ENCODE measurements at places on chromosomes 4 and X.
A peak's percentile ranks its signal among the peaks of the same experiment; 100 is the strongest.

- DNase-seq, result no peak
Observed at GRCh38 chr4:55397126-55397436, 1.3 kb downstream of the TMEM165 start.

GRCh38 chr4:142940425-142941330, 94.6 kb upstream of the INPP4B start:
- DNase-seq, result no peak

DNA sequence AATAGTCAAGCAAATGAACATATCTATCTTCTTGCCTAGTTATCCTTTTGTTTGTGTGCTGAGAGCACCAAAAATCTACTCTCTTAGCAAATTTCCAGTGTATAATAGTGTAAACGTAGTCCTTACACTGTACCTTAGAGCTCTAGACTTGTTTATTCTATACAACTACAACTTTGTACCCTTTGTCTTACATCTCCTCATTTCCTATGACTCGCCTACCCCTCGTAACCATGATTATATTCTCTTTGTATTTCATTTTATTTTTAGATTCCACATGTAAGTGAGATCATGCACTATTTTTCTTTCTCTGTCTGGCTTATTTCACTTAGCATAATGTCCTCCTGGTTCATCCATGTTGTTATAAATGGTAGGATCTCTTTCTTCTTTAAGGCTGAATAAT, 37.6 kb downstream of the MAGEB5 start:
- DNase-seq, result no peak

DNA sequence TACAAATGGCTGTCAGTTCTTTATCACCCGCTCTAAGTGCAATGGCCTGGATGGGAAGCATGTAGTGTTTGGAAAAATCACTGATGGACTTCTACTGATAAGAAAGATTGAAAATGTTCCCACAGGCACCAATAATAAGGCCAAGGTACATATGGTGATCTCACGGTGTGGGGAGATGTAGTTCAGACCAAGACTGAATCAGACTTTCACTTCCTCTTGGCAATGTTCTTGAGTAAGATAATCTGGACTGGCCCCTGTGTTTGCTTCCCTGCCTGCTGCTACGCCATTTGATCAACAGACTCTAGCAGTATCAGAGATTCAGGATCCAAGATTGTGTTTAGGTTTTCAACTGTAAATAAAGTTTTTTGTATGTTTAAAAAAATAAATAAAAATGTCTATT, 682.2 kb upstream of the AMOT start:
- peak; percentile 78 for DNase-seq

DNA sequence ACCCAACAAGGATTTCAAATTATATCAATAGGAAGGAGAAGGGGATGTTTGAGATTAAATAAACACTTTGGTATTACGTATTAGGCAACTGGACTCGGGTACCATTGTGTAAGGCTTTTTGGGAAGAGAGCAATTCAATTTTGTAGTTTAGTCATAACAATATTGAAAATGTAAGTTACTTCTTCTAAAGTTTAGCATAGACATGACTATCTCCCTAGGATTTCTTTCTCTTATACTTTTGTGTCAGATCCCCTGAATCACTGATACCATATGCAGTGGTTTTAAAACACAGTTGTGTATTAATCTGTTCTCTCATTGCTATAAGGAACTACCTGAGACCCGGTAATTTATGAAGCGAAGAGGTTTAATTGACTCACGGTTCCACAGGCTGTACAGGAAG, 123.8 kb upstream of the FAM9C start:
- no peak for DNase-seq

DNA sequence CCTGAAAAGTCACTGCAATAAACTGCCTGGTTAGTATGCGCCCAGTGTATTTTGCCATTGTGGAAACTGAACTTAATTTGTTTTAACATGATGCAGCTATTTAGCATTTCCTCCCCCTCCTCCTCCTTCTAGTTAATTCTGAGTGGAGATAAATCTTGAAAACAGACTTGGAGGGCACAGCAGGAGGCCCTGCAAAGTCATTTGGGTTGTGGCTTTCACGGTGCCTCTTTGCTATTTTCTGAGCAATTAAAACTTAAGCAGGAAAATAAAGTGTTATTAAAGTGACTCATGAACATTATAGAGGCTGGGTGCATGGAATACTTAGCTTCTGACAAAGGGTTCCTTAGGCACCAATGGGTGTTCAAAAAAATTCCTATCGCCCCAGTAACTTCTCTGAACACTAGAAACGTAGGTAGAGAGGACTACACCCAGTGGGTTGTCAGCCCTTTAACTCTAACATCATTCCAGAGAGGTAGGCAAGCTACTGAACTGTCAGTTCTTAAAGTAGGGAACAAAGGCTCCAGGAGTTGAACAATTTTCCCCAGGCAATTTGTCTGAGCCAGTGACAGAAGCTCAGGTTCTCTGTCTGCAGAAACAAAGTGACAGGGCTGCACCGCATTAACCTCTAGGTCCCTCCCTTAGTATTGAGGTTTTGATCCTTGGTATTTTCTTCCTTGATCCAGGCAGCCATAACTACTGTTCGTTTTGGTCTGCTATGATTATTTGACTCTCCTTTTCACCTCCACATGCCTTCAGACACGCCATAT, 158.3 kb upstream of the KIT start:
- no peak for DNase-seq

DNA sequence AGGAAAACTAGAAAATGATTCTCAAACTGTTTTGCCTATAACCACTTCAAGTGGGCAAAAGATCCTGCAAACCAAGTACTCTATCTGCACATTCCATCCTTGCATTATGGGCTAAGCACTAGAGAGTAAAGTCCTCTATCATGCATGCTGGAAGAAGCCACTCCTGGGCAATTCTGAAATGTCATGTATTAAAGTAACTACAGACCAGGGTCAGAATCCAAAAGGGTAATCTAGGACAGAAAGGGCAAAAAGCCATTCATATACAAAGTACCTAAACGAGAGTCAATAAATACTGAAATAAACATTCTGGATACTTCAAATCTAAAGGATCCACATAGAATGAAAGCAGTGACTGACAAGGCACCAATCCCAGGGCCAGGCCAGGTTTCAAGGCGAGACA, 1.0 kb downstream of the SNX12 start:
- no peak for DNase-seq

- no peak for DNase-seq
Observed at GRCh38 chr4:169207436-169208089, 63.2 kb downstream of the SH3RF1 start.

DNA sequence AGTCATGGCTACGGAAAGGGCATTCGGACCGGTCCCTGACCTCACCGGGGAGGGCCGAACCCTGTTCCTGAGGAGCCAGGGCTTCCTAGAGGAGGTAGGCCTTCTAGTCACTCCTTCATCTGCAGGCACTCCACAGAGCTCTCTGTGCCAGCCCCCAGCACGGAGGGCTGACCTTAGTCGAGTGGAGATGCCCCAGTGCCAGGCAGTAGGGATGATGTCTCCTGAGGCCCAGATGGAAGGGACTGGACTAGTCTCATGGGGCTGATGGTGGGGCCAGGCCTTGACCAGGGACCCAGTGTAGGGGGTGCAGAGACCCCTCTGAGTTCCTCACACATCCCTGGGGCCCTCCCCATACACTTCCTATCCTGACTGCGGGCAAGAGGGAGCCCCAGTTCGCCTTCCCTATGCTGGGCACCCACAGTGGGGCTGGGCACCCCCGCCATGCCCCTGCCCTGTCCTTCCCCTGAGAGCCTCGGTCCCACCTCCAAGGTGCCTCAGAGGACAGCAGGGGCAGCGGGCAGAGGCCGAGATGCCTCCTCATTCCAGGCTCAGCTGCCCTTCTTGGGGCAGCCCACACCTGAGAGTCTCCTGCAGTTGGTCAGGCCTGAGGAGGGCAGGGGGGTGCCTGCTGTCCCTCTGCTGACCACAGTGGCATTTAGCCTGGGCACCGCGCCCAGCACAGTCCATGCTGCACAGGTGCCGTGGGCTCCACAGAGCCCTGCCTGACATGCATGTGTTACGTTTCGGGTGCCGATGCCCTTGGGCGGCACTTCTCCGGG, 1.4 kb upstream of the MSANTD1 start:
- no peak for DNase-seq

- DNase-seq, result peak; percentile 55
Observed at GRCh38 chr4:26330186-26330787, 9.5 kb downstream of the RBPJ start.

DNA sequence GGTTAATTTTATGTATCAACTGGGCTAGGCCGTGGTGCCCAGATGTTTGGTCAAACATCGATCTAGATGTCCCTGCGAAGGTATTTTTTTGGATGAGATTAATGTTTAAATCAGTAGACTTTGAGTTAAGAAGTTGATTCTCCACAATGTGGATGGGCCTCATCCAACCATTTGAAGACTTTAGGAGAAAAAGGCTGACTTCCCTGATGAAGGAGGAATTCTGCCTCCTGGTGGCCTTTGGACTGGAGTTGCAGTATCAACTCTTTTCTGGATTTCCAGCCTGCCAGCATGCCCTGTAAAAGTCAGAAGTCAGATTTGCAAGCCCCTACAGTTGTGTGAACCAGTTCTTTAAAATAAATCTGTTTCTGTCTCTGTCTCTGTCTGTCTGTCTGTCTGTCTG, 91.4 kb downstream of the STK32B start:
- no peak for DNase-seq

DNA sequence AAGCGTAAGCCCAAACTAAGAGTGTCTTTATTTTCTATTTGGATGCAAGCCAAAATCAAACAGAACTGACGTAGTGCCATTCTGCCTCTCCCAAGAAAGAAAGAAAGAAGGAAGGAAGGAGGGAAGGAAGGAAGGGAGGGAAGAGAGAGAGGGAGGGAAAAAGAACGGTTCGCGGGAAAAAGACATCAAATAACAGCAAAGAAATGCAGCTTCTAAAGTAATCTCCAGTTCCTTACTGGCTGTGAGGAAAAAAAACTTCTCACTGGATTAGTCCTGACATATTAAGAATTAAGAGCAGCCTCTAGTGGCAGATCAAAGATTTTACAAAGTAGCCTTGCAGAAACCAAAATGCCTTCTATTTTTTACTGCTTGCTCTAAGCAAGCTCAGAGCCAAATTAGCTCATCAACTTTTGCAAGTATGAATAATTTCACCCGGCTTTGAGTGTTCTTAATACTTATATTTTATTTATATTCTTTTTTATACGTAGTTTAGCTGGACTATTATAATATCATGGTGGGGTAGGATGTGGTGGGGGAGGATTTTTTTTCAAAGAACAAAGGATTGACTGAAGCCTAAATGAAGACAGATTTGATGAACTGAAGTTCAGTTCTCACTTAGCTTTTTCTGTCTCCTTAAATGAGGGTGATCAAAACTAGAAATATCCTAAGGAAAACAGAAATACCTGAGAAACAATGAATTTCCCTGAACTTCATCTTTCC, 36.6 kb downstream of the PITX2 start:
- DNase-seq, result no peak

- no peak for DNase-seq
Observed at GRCh38 chr4:116638592-116638991, 446.8 kb downstream of the TRAM1L1 start.

DNA sequence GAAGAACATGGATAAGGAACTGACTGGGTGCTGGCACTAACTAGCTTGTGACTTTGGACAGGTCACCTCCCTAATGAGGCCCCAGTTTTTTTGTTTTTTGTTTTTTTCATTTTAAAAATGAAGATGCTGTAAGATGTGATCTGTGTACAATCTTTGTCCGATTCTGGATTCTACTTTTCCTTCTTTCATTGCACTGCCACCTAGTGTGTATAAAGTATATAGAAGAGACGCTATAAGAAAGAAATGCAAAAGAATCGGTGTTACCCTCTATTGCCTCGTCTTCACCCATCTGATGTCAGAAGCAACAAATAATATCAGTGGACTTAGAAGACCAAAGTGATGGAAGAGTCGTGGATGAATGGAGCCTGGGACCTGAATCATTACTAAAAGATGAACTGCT, 58.6 kb upstream of the P2RY10 start:
- no peak for DNase-seq

DNA sequence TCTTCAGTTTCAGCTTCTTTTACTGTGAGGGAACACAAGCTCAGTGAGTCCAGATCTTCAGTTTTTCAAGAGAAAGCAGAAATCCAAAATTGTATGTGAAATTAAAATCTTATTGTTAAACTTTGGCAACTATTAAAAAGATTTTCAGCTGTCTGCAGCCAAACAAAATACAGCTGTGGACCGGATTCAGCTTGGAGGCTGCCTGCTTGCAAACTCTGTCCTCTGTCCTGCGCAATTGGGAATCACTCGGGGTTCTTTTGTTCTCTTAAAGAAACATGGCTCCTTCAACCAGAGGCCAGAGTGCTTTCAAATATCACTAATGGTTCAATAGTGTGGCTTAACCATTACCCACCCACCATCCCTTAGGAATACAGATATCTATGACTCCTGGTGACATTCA, 201.2 kb downstream of the CHIC2 start:
- DNase-seq, result no peak

DNA sequence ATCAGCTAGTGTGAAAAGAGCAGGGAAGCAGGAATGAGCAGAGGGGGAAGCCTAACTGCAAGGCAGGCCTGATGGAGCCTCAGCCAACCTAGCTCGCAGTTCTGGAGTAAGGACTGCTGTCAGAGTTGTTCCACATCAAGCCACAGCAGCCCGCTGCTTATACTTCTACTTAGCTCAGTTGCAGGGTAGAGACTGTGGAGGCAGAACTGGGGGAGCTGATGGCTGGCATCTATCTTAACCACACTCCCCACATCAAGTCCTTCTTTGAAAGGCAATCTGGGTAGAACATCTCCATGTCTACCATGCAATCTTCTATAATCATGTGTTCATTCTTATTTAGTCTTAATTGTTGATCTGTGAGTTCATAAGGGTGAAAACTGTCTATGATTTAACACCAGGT, 46.1 kb downstream of the DDX60 start:
- no peak for DNase-seq

GRCh38 chr4:4610672-4611071, 68.8 kb upstream of the STX18 start:
- no peak for DNase-seq

GRCh38 chr4:135123632-135124031, 922.0 kb upstream of the PABPC4L start:
- no peak for DNase-seq

DNA sequence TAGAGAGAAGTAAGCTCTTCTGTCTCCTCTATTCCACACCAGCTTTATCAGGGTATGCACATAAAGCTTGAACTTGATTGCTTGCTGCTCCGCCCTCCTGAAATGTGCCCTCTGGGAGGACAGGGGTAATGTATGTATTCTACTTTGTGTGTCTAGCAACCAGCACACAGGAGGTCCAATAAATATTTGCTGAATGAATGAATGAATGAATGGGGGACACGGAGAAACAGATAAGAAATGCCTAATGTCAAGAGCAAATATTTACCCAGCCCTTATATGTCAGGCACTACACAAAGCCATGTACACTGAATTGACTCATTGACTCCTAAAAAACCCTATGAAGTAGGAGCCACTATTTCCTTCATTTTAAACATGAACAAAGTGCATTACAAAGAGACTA, 2.3 kb upstream of the MSL3 start:
- DNase-seq, result no peak

- no peak for DNase-seq
Observed at GRCh38 chr4:128347175-128347868, 59.7 kb upstream of the PGRMC2 start.

Data from MV-4-11 (cell line).